NCI-H1105 treated with DMSO at 0.1 percent for 48 hours (cell line): ENCODE measurements at places on chromosomes 12 and 14.
A peak's percentile ranks its signal among the peaks of the same experiment; 100 is the strongest.

DNA sequence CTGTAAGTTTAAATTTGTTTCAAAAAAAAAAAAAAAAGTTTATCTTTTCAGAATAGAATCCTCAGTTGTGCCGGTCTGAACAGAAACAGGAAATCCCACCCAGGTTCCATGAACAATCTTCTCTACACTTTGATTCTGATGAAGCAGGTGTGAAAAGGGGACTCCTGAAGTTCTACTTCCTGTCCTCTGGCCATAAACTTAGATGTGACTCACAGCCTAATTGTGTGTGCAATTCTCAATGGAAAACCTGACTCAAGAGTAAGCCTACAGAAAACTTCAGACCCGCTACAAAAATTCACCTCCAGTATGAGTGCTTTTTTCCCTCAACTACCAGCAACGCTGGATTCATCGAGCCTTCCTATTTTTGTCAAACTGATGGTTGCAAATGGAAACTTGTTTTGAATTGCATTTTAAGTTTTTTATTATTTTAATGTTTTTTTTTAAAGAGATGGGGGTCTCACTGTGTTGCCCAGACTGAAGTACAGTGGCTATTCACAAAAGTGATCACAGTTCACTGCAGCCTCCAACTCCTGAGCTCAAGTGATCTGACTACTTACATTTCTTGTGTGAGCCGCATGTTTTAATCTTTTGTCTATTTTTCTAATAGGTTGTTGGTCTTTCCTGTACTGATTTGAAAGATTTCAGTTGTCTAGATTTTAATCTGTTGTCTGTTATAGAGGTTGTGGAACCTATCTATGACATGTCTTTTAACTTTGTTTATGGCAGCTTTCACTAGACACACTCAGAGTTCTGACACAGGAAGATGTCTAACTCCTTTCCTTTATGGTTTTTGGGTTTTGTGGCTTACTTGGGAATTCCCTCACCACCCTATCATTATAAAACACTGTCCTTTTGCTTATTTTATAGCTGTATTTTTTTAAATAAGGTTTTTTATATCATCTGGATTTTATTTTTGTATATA is 37.6 kb downstream of the ATG14 start:
- no peak for DNase-seq

DNA sequence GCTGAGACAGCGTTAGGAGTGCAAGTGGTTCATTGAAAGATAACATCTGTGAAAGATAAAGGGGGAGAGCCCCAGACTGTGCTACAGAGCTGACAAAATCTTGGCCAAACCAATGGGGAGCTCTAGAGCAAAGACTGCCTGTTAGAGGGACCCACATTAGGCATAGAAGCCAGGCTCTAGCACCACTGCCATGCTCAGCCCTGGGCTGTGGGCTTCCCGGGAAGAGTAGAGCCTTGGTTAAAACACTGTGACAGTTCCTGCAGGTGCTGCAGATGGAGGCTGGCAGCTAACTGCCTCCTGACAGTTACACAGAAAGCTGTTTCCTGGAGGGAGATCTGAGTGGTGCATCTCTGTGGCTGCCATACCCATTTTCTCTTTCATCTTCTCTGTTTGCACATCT is 23.0 kb downstream of the TSHR start:
- DNase-seq, result no peak

DNA sequence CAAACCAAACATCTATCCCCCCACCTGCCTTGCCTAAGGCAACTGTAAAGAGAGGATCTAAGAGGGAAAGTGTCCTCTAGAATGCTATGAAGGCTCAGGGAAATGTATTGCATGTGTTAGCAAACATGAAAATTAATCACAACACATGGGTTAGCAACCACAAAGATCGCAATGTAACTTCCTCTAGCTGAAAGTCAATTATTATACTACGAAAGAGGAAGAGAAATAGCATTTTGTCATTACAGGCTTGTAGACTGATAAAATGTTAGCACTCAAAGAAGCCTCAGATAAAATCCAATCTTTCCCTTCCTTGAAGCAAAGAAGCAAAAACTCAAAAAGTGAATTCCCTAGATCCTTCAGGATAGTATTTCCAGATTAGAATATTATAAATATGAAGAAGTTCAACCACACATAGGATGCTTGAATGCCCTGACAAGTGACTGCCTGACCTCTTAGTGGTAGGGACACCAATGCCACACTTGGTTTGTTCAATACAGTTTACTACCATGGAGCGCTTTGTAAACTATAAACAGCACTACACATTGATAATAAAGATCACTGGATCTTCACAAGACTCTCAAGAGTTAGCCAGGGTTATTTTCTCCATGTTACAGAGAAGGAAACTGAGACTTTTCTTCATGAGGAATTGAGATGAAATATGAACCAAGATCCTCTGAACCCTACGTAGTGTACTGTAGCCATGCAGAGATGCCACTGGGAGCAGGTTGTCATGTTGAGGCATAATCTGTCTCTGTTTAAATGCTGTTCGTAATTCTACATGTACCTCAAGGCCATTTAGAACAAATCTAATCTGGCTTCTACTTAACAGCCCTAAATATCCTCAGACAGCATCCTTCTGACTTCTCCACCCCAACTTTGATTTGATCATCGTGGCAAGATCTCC is 100.7 kb downstream of the ITPR2 start:
- DNase-seq, result no peak

DNA sequence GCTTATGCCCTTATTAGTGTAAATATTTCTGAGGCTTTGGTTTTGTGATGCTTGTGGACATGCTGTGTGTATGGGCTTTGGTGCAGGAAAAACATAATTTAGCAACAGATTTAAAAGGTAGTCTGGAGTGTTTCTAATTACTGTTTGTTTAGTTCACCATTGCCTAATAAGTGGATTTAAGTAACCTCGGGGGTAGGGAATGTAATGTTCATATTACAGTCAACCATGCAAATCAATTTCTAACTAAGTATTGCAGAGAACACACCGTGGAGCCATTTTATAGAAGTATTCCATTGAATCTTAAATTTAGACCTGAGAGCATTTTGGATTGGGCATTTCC is 53.5 kb downstream of the ANO6 start:
- peak; percentile 59 for DNase-seq

GRCh38 chr14:102231476-102232347 is 73.3 kb downstream of the MOK start:
- no peak for DNase-seq

DNA sequence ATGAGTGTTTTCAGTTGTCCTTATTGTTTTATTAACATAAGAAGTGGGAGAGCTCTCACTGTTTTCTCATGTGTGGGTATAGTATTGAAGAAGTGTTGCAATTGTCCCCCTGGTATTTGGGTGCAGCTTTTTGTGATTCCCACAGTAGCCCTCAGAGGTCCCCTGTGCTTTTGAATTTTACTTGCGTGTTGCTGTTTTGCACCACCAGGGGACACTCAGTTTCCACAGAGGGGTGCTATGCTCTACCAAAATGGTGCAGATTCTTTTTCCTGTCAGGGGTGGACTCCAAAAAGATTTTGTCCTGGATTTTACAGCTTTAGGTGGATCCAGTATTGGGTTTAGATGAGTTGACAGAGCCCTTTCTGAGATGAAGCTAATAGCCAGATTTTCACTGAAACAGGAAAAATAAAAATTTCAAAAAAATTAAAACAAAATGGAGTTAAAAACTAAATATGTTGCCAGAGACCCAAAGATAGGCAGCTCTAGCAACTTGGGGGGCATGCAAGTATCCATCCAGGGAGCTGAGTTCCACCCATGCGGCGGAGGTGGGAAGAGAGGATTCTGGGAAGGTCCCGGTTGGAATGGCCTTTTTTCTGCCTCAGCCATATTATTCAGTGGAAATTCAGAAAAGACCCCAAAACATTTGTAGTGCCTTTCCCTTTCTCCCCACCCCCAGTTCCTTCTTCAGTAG is 50.2 kb downstream of the TTLL5 start:
- peak; percentile 8 for DNase-seq

GRCh38 chr12:110004598-110004997 is 5.4 kb downstream of the ANKRD13A start:
- DNase-seq, result no peak

DNA sequence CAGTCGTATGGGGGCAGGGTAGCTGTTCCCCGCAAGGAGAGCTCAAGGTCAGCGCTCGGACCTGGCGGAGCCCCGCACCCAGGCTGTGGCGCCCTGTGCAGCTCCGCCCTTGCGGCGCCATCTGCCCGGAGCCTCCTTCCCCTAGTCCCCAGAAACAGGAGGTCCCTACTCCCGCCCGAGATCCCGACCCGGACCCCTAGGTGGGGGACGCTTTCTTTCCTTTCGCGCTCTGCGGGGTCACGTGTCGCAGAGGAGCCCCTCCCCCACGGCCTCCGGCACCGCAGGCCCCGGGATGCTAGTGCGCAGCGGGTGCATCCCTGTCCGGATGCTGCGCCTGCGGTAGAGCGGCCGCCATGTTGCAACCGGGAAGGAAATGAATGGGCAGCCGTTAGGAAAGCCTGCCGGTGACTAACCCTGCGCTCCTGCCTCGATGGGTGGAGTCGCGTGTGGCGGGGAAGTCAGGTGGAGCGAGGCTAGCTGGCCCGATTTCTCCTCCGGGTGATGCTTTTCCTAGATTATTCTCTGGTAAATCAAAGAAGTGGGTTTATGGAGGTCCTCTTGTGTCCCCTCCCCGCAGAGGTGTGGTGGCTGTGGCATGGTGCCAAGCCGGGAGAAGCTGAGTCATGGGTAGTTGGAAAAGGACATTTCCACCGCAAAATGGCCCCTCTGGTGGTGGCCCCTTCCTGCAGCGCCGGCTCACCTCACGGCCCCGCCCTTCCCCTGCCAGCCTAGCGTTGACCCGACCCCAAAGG is 804 bp downstream of the GAPDH start:
- peak; percentile 60 for DNase-seq

DNA sequence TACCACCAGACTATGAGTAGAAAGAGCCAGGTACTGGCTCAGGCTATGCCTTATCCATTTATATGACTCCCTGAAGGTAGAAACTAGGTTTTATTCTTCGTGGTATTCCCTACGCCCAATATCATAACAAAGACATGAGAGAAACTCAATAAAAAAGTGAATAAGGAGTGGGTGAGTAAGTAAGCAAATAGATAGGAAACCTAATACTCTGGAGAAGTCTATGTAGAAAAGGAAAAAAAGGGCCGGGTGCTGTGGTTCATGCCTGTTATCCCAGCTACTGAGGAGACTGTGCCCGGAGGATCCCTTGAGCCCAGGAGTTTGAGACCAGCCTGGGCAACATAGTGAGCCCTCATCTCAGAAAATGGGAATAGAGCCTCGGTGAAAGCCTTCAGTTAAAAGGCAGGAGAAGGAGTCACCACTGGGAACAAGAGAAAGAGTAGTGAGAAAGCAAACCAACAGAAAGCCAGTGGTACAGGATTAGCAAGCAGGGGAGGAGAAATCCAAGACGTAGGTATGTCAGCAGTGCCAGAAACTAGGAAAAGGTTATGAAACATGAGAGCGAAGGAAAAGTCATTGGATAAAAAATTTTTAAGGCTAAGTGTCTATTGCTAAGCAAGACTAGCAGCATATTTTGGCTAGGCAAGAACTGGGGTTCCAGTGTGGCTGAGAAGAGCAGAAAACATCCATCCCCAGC is 6.0 kb upstream of the OR6J1 start:
- DNase-seq, result no peak

DNA sequence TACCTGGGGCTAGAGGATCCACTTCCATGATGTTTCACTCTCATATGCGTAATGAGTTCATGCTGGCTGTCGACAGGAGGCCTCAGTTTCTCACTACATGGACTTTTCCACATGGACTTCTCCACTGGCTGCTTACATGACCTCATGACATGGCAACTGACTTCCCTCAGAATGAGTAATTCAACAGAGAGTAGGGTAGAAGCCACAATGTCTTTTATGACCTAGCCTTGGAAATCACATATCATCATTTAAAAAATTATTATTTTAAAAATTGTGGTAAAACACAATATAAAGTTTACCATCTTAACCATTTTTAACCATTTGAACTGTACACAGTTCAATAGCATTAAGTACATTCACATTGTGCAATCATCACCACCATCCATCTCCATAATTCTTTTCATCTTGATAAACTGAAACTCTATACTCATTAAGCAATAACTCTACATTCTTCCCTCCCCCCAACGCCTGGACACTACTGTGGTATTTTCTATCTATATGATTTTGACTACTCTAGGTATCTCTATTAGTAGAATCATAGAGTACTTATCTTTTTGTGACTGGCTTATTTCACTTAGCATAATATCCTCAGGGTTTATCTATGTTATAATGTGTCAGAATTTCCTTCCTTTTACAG is 144.5 kb downstream of the TGFB3 start:
- no peak for DNase-seq

GRCh38 chr12:104197264-104197663 is 18.3 kb upstream of the TXNRD1 start:
- DNase-seq, result no peak

DNA sequence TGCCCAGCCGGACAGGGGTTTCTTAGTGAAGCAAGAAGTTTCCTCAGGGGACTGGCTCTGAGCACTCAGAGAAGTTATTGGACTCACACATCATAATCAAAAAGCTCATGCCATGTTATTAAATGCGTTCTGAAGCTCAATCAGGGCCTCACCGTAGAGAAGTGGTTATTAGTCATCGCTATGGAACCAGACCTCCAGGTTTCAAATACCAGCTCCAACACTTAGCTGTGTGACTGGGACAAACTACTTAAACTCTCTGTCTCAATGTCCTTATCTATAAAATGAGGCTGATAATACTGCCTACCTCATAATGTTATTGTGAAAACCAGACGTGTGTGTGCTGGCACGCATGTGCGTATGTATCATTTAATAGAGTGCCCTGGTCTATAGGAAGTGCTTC is 7.3 kb downstream of the STAT6 start:
- DNase-seq, result no peak

GRCh38 chr14:36511981-36512584 is 7.9 kb downstream of the NKX2-1 start:
- peak; percentile 70 for DNase-seq

DNA sequence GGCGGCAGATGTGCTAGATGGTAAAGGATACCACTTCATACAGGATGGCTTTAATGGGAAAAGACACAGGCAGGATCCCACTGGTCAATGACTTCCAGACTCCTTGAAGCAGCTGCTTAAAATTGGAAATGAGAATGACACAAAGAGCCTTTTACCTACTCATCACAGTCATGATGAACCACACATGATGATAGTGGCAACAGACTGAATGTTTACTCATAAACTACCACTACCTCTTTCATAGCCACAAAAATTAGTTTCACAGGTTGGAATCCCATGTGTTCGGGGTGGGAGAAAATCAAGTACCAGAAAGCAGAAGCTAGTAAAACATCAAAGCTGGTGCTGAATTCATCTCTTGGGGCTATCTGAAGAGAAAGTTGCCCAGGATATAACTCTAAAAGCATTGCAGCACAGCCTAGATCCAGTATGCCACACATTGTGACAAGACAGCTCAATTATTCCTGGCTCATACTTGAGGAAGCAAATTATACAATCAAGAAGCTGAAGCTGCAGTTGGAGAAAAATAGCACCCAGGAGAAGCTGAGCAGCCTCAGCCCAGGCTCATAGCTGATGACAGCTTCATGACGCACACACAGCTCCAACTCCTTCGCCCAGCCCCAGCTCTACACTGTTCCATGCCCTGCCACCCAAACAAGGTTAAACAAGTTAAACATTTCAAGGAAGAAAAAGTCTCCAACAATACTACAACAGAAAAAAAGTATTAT is 29.0 kb upstream of the C12orf50 start:
- DNase-seq, result no peak

- no peak for DNase-seq
Measured at GRCh38 chr14:56808110-56808382, 2.2 kb downstream of the OTX2 start.

- DNase-seq, result no peak
Measured at GRCh38 chr12:101948365-101948764, 71.0 kb downstream of the DRAM1 start.

GRCh38 chr12:14771651-14772137 is 31.6 kb downstream of the WBP11 start:
- DNase-seq, result no peak

GRCh38 chr12:72011374-72011773 is 72.7 kb downstream of the TPH2 start:
- peak; percentile 8 for DNase-seq
